Bladder microvascular endothelial cell (primary cell): ENCODE measurements at places on chromosomes 16 and 17. TPM values are rescaled to one million over a fixed set of nuclear protein-coding genes. Genes with fewer than 3 reads are reported as not detected.

The ZNF668 gene
- total RNA-seq: 5.7 and 6.3 TPM in 2 replicates

The KLHL10 gene
- under 0.01 and 0.19 TPM in 2 replicates for total RNA-seq

The RUSF1 gene
- 17.6 and 54.4 TPM in 2 replicates for total RNA-seq

The VMP1 gene
- total RNA-seq: 87.3 and 287 TPM in 2 replicates

The KRT16 gene
- total RNA-seq: 0.19 and 0.65 TPM in 2 replicates

The FSCN2 gene
- 0.16 and 1.1 TPM in 2 replicates for total RNA-seq

The CSH1 gene
- total RNA-seq: not detected in 2 replicates

The RAB26 gene
- 0.49 and 0.88 TPM in 2 replicates for total RNA-seq

The IL4R gene
- total RNA-seq: 35.9 and 66.6 TPM in 2 replicates

The MYH13 gene
- not detected in 2 replicates for total RNA-seq

The ESRP2 gene
- 0.16 and 4.5 TPM in 2 replicates for total RNA-seq
